Activated T-cell treated with anti-CD3 and anti-CD28 coated beads, Interleukin-2, amount 50 U/mL, for 72 hours (primary cell): ENCODE measurements at places on chromosomes 7 and 10. TPM values are rescaled to one million over a fixed set of nuclear protein-coding genes. Genes with fewer than 3 reads are reported as not detected.

The NKX6-2 gene
- total RNA-seq = not detected

The KCNIP2 gene
- total RNA-seq = 3.1 TPM

The GDI2 gene
- 275 TPM for total RNA-seq

The TAS2R41 gene
- not detected for total RNA-seq

- DNase-seq = no peak
Measured at GRCh38 chr7:44278451-44279161, 46.8 kb downstream of the CAMK2B start.

DNA sequence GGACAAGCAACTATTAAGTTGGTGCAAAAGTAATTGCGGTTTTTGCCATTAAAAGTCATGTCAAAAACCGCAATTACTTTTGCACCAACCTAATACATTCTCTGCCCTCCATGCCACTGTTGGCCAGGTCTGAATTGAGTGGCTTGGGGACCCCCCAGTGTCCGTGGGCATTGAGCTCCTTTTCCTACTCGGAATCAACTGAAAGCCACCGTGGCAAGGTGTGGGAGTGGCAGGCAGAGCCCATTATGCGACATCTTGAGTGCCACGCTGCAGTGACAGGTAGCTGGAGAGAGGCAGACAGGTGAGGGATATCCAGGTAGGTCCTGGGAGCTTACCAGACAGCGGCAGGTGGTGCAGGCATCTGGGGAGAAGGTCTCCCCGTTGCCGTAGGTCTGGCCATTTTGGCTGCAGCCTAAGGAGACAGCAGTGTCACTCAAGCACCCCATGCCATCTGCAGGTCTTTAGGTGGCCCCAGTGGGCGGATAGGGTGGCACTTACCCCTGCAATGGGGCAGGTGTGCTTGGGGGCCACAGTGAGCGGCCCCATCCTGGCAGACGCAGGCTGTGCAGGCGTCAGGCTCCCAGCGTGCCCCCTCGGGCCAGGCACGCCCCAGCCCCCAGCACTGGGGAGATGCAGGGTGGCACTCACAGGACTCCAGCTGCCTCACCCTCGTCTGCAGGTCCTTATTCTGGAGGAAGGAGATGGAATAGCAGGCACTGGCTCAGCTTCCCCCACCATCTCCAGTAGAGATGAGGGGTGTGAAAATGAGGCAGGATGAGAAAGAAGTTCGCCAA lies 3.5 kb downstream of the KCP start:
- no peak for DNase-seq

DNA sequence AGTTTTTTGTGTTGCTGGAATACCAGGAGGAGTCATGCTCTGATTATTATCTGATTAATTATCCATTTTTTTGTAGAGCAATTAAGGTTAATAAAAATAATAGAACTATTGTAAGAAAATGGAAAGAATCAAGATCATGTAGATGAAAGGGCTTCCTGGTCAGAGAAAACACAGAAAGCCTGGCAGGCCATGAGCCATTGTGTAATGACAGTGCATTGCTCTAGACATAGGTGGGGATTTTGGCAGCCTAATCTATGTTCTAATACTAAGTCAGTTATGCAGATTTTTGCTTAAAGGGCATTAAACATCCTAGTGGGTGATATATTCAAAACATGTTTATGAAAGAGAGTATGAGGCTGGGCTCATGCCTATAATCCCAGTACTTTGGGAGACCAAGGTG lies 198.2 kb downstream of the PPP1R9A start:
- DNase-seq = no peak

GRCh38 chr10:125011171-125011925 lies 69.4 kb downstream of the ZRANB1 start:
- no peak for DNase-seq
